Stimulated activated CD4-positive, alpha-beta T cell treated with anti-CD3 and anti-CD28 coated beads, Interleukin-12 subunit alpha, Interleukin-12 subunit beta, amount 100 ng/mL, for 24 hours (primary cell): ENCODE measurements at places on chromosomes 12 and 14.

DNA sequence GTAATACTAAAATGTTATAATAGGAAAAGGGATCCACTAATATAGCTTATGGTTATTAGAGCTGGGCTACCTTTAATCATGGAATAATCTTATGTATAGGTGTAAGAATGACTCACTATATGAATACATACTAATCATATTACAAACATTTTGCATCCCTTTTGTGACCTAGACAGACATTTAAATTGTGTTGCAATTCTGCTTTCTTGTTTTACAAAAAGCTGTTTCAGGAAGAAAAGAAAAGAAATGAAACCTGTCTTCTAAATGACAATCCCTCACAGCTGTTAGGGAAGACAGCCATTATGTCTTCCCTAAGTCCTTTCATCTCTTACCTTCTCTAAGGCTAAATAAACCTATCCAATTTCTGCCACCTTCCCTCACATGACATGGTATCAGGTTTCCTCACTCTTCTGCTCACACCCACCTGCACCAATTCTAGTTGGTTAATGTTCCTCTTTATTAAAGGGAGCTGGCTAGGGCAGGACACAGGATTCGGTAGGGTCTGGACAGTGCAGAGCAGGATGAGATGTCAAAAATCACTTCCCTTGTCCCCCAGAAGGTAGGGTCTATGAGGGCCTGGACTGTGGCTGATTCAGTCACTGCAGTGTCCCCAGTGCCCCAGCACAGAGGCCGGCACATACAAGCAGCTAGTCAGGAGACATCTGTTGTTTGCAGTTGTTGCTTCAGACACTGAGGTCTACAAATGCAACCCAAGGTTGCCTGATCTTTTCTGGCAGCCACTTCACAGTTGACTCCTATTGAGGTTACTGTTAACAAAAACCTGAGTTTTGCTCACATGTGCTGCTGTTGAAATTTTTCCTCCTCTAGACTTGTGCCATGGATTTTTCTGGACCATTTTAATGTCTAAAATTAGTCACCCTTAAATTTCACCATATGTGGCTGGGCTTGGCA is 3.7 kb downstream of the DHRS7 start:
- DNase-seq = no peak

GRCh38 chr14:99674064-99674650 is 9.9 kb upstream of the CYP46A1 start:
- no peak for DNase-seq

- no peak for DNase-seq
Observed at GRCh38 chr12:64323476-64324225, 66.9 kb downstream of the C12orf56 start.

GRCh38 chr14:24146453-24146977 is at the start of gene PSME2:
TSS of gene PSME2 (minus strand) at chr14:24146610. CDS start at chr14:24146581, 29 bp downstream.
- DNase-seq = peak; percentile 93

- no peak for DNase-seq
Observed at GRCh38 chr14:105317546-105317945, 3.0 kb downstream of the PACS2 start.

DNA sequence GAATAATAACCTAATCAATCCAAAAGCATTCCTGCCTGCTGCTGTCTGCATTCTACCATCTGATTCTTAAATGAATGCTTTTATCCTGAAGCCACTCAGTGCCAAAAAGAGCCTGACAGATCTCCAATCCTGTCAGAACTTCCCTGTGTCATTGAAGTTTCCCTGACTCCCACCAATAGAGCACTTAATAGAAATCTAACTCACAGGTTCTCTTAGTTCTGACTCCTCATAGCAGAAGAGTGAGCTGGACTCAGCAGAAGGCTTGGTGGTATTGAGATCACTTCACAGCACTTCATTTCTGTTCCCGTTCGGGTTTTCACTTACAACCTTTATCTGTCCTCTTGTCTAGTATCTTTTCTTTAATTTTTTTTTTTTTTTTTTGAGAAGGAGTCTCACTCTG is 102.6 kb downstream of the OTOGL start:
- DNase-seq = no peak

DNA sequence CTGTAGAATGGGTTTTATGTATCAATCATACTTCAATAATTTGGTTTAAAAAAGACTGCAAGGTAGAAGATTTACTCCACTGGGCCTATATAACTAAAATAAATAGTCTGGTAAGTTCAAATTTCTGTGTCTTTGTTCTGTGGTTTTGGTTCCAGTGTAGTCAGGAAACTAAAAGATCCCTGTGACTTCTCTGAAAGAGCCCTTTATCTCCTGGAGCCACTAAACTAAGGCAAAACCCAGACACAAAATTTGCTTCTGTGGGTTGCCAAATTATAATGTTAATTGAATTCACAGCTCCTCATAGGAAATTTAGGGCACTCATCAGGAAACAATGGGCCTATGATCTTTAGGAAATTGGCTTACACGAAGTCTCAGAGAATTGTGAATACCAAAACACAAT is 1038.4 kb downstream of the GALC start:
- no peak for DNase-seq

- no peak for DNase-seq
Observed at GRCh38 chr12:115394496-115395220, 710.7 kb upstream of the TBX3 start.

- peak; percentile 83 for DNase-seq
Observed at GRCh38 chr12:54560374-54560858, 11.0 kb downstream of the PDE1B start.

DNA sequence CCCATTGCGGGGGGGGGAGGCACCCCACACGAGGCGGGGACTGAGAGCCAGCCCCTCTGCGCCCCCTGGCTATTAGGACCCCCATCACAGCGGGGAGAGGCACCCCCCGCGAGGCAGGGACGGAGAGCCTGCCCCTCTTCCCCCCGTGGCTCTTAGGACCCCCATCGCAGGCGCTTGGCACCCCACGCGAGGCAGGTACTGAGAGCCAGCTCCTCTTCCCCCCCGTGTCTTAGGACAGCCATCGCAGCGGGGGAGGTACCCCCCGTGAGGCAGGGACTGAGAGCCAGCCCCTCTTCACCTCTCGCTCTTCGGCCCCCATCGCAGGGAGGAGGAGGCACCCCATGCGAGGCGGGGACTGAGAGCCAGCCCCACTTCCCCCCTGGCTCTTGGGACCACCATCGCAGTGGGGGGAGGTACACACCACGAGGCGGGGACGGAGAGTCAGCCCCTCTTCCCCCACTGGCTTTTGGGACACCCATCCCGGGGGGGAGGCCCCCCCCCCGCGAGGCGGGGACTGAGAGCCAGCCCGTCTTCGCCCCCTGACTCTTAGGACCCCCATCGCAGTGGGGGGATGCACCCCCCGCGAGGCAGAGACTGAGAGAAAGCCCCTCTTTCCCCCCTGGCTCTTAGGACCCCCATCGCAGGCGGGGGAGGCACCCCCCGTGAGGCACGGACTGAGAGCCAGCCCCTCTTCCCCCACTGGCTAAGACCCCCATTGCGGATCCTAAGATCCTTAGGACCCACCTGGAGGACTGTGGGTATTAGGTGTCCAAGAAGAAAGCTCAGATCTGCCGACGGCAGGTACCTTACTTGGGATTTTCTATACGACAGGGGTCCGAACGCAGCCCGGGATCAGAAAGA is 198.6 kb upstream of the PZP start:
- DNase-seq = no peak

GRCh38 chr14:68788275-68788995 is 4.4 kb downstream of the ZFP36L1 start:
- DNase-seq = no peak

DNA sequence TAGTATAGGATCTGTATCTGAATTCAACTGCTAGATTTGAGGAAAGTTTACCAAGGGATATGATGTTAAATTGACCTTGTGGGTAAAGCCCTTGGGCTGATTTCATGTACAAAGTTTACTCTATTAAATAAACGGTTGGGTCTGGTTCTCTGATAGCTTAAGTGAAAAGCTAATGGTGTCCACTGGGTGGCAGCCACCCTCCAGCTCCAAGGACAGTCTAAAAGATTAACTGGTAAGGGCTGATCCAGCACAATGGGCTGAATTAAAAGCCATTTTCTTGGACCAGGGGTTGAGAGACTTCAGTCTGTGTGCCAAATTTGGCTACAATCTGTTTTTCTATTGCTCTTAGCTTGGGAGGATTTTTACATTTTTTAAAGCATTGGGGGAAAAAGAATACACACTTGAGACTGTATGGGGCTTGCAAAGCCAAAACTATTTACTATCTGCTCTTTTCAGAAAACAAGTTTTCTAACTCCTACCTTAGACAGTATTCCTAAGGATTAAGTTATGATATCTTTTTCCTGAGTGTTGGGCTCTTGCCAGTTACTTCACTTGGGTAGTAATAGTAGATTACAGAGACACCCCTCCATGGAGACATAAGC is 116.5 kb downstream of the GPHN start:
- DNase-seq = peak; percentile 15

DNA sequence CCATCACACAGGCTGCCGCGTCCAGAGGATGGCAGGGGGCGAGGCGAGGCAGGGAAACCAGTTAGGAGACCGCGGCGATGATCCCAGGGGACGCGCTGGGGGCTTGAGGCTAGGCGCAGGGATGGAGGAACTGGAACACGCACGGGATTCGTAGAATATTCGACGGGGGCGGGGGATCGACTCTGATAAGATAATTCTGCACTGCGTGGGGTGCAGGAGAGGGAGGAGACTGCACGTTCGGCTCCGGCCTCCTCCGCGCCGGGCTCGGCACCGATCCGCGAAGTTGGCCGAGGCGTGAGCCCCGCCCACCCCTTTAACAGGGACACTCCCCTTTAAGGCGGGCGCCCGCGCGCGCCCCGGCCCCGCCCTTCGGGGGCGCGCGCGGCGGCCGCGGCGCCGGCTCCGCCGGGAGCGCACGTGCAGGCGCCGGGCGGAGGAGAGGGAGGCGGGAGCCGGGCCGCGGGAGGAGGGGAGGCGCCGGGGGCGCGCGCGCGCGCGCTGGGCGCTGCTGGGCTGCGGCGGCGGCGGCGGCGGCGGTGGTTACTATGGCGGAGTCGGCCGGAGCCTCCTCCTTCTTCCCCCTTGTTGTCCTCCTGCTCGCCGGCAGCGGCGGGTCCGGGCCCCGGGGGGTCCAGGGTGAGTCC is at the start of gene ACVR1B:
TSS of gene ACVR1B (plus strand) at position 501 of the 644 bp plus-strand sequence. CDS start at position 546, 45 bp downstream.
- peak; percentile 86 for DNase-seq

DNA sequence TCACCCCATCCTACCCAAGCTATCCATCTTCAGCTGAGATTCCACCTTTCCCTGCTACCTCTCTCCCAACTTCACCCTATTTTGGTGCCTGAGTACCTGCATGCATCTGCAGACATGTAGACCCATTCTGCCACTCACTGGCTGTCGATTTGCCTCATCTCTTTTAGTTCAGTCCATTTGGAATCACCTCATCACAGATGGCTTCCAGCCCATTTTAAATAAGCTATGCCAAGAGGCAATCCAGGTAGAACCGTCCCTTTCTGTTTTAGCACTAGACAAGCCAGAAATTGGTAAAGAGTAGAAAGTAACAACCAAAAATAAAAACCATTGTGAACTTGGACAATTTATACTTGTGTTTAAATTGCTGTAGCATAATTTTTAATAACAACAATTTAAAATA is 11.3 kb downstream of the SLC35F4 start:
- no peak for DNase-seq

DNA sequence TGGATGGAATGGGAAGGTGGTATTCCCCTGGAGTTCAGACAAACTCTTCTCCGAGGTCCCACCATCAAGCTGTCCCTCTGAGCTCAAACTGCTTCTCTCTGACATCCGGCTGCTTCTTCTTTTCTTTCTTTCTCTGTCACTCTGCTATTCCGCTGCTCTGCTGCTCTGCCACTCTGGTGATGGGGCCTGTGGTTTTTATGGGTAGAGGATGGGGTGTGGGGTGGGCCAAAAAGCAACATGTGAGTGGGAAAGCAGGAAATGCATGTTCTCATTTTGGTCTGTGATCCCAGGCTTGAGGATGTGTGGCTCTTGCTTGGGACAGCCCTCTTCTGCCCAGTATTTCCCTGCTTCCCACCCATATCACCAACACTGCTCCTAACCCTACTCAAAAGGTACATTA is 30.6 kb downstream of the CLECL1 start:
- no peak for DNase-seq
